ENCODE measurements at places on chromosomes 2 and 18.
A peak's percentile ranks its signal among the peaks of the same experiment; 100 is the strongest.

DNA sequence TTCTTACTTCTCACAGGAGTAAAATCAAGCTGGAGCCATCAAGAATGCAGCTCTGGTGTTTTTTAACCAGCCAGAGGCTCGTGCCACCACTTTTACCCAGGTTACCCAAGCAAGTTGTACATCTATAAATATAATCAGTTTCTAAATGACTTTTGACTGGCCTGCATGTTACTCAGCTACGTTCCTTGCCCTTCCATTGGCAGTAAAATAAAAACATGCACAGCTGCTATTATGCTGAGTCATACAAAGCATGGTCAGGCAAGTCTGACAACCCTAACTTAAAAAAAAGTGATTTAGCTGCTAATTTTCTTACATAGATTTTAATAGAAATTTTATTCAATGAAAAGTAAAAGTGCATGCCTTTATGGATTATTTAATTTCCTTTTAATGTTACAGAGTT lies 111.7 kb upstream of the CSRNP3 start:
- no peak for DNase-seq

- DNase-seq, result no peak
Observed at GRCh38 chr2:177264209-177264692, 276 bp downstream of the NFE2L2 start.

DNA sequence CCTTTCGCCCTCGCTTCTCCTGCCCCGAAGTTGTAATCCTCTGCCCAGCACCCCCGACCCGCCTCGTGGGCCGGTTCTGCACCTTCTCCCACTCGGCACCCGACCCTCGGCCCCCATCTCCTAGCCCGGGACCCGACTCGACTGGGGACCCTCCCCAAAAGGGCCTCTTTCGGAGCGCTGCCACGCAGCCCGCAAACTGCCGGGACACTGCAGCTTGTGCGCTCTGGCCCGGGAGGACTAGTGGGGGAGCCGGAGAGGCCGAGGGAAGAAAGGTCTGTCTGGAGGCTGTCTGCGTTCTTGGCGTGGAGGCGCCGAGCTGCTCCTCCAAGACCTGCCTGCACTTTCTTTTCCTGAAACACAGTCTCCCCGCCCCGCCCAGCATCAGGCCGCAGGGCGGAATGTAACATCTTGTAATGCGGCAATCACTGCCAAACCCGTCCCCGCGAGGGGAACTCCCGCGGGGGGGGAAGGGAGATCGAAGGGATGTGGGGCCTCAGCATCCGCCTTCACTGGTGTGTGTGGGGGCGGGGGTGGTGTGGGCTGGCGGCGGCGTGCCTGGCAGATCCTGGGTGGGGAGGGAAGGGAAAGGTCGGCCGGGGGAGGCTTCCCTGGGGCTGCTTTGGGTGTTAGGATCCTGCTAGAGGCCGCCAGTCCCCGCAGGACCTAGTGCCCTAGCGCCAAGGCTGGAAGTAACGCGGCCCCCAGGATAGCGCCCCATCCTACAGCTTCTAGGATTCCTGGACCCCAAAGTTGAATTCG lies 7.4 kb downstream of the DLX2 start:
- peak; percentile 83 for DNase-seq

DNA sequence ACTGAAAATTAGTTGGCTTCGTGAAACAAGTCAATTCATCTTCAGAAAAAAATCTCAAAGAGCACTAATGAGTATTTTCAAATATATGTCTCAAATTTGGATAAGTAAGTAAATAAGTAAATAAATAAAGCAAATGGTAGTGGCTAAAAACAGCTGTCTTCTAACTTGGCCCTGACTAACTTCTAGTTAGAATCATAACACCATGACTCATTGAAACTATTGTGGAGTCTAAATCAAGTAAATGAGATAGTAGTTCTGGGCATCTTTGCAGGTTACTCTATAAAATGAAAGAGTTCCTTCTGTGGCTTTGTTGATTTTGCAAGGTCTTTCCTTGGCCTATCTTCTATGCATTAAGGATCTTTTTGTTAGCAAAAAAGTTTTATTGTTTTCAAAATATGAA lies 110.7 kb downstream of the SLC8A1 start:
- DNase-seq, result no peak

DNA sequence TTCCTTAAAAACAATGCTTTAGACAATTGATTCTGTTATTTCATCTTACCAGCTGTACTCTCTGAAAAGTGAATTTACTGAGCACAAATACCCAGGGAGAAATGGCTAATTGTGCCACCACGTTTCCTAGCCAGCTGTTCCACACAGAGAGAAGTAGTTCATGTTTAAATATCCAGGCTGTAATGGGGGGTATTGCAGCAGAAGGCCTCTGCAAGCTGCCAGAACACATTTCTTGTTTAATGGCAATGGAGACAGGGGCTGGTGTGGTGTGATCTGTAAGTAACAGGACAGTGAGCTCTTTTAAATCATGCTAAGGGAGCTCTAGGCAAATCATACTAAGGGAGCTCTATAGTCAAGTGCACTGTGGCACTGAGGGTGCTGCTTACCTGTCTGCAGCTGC lies 809.2 kb downstream of the CNTNAP5 start:
- DNase-seq, result no peak

DNA sequence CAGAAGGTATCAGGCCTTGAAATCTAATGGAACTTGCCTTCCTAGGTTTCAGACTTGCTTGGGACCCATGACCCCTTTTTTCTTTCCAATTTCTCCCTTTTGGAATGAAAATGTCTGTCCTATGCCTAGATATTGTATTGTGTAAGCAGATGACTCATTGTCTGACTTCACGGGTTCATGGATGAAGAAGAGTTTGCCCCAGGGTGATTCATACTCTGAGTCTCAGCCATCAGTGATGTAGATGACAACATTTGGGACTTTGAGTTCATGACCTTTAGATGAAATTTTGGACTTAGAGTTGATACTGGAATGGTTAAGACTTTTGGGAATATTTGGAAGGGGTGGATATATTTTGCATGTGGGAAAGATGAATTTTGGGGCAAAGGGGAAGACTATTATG lies 11.2 kb upstream of the SCYGR5 start:
- DNase-seq, result no peak

GRCh38 chr2:162242586-162243280 lies 512 bp downstream of the FAP start:
- no peak for DNase-seq
